Omental fat pad (tissue), 4 donors: ENCODE measurements at places on chromosomes 5 and 9. TPM values are rescaled to one million over a fixed set of nuclear protein-coding genes. Genes with fewer than 3 reads are reported as not detected.

GRCh38 chr5:100519075-100519474 lies 16.1 kb upstream of the FAM174A start:
- DNase-seq: no peak

GRCh38 chr9:38180656-38181055 lies 111.6 kb upstream of the SHB start:
- no peak for DNase-seq

DNA sequence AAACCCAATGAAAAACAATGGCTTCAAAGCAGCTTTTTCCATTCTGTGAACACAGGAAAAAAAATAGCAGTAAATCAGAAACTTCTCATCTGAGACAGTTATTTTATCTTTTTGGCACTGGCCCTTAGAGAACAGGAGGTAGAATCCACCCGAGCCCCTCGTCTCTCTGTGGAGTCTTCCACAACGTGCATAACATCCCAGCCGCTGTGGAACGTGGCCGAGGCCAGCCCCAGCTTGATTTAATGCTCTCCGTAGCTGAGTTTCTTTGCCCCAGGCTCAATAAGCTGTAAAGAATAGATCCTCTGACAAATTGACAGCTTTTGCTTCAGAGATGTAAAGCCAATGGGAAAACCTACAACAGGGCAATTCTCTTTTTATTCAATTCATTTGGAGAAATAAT lies 107.9 kb upstream of the DAP start:
- DNase-seq: no peak

DNA sequence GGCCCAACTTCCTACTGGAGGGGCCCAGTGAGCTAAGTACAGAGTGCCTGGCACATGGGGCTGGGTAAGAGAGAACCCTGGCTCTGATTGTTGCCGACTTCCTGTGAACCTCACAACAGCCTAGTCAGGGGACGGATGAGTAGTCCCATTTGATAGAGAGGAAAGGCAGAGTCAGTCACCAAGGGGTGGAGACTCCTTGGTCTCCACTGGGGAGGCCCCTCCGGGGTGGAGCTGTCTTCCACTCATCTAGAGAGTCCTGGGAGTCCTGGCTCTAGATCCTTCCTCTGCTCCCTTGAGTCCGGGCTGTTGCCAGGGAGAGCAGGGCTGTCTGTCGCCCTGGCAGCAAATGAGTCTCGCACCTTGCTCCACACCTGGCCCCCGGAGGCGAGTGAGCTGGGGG lies 8.0 kb downstream of the GRK6 start:
- no peak for DNase-seq

- DNase-seq: no peak
These were observed 12.9 kb downstream of the CCT5 start for GRCh38 chr5:10262995-10263394.

GRCh38 chr9:116791326-116791725 lies 104.2 kb downstream of the TRIM32 start:
- no peak for DNase-seq

ZMYND19 gene
- 12.1 TPM for total RNA-seq

GRCh38 chr5:1763548-1763911 lies 36.1 kb downstream of the MRPL36 start:
- no peak for DNase-seq

- DNase-seq: no peak
These were observed 215.8 kb downstream of the MELK start for GRCh38 chr9:36788534-36788933.

GRCh38 chr5:123546657-123547056 lies 34.7 kb downstream of the CSNK1G3 start:
- no peak for DNase-seq

IGFBPL1 gene
- total RNA-seq: not detected
